ENCODE measurements at places on chromosomes 2 and 18.

DNA sequence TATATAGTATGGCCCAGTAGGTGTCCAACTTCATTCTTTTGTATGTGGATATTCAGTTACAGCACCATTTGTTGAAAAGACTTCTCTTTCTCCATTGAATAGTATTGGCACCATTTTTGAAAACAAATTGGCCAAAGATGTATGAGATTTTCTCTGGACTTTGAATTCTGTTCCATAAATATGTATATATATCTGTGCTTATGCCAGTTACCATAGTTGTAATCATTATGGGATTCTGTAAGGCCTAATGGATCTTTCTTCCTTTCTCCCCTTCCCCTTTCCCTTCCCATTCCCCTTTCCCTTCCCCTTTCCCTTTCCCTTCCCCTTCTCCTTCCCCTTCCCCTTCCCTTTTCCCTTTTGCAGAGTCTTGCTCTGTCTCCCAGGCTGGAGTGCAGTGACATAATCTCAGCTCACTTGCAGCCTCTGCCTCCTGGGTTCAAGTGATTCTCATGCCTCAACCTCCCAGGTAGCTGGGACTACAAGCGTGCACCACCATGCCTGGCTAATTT, 51.0 kb downstream of the COX7A2L start:
- no peak for DNase-seq

DNA sequence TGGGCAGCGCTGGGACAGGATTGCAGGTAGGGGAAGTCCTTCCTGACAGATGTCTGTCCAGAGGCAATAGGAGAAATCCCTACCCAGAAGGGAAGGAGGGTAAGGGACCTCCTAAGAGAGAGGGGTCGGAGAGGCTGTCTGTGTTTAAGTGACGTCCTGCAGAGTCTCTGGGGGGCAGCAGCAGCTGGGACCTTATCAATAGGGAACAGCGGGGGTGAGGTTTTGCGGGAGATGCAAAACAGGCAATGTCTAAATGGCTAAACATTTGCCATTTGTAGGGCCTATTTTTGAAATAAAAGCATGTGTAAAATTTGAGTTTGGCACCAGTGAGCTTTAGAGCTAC, 108.7 kb upstream of the HS6ST1 start:
- DNase-seq, result no peak

DNA sequence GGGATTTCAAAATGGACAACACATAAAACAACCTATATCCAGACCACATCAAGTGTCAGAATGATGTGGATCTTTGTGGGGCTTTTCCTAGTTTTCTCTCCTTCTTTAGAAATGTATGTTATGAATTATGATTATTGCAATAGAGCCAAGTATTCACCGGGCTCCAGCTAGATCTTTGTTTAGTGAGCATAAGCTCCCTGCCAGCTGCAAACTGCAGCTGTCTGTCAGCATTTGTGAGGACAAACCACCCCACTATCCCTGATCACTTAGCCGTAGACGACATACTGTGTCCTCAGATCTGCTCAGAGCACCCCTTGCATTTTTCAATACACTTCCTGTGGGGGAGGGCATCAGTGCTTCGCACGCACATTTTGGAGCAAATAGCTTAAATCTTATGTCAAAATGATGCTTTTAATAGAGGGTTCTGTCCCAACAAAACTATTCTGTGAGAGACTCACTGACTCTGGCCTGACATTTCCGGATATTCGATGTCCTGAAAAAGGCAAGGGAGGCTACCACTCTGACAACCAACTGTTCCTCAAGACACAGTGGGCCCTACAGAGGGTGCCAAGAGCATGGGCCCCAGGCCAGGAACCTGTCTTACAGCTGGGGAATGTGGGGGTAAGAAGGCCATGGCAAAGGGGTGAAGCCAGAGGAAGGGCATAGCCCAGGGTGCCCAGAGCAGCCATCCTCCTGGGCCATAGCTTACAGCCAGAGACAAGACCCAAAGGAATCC, 346.0 kb downstream of the ARHGAP15 start:
- DNase-seq, result no peak

DNA sequence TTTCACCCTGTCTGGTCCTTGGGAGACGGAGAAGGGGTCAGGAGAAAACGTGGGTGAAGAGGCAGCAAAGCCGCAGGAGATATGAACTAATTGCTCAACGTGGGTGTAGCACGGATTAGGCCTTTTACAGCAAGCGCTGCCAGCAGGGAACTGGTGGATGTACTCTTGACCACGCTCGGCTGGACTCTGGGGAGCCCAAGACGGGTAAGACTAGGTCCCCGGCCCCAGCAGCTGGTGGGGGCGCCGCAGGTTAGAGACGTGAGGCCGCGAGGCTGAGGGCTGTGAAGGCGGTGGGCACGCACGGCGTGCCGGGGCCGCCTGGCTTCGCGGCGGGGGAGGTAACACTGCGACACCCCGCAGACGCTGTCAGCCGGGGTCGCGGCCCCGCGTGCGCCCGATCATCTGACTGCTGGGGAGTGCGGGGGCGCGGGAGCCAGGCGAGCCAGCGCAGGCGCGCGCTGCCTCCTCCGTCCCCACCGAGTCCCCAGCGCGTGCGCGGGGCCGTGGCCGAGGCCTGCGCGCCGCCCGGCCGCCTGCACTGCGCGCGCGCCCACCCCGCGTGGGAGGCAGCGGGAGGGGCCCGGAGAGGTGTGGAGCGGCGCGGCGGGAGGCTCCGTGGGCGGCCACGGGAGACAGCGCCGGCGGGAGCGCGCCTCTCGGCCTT, at the start of gene CLIP4:
CLIP4 (plus strand) TSS at position 470 of the 664 bp plus-strand sequence. CDS start 5,974 bp downstream, outside the sequence.
- peak; percentile 80 for DNase-seq

GRCh38 chr2:150063931-150064548, 423.4 kb downstream of the RND3 start:
- DNase-seq, result no peak

DNA sequence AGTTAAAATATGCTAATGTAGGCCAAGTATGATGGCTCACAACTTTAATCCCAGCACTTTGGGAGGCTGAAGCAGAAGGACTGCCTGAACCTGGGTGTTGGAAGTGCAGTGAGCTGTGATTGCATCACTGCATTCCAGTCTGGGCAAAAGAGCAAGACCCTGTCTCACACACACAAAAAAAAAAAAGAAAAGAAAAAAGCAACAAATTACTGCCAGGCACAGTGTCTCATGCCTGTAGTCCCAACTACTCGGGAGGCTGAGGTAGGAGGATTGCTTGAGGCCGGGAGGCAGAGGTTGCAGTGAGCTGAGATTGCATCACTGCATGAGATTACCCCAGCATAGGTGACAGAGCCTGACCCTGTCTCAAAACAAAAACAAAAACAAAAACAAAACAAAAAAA, 110.6 kb downstream of the PRELID3A start:
- DNase-seq, result no peak

DNA sequence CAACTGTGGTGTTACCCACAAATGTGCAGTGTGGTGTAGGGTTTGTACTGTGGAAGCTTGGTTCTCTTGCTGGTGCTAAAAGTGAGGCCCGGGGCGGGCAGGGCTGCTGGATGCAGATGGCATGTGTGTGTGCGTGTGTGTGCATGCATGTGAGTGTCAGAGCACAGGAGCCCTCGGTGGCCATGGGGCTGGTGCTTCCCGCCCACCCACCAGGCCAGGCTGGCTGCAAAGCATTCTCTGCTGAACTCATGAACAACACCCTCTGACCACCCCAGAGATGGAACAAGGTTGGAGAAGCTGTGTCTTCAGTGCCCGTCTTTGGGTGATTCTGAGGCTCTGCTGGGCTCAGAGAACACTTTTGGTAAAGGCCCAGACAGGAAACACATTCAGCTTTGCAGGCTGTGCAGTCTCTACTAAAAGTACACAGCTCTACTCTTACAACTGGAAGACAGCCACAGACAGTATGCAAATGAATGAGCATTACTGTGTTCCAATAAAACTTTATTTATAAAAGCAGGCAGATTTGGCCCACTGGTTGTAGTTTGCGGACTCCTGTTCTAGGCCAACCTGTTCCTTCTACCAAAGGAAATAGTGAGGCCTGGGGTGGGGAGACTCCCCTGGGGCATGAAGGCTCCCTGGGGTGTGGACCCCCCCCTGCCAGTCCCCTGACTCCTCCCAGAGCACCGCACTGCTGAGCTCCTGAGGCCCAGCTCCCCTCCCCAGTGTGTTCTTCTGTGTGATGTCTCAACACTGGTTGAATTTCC, 225.3 kb upstream of the HDAC4 start:
- DNase-seq, result peak; percentile 35

DNA sequence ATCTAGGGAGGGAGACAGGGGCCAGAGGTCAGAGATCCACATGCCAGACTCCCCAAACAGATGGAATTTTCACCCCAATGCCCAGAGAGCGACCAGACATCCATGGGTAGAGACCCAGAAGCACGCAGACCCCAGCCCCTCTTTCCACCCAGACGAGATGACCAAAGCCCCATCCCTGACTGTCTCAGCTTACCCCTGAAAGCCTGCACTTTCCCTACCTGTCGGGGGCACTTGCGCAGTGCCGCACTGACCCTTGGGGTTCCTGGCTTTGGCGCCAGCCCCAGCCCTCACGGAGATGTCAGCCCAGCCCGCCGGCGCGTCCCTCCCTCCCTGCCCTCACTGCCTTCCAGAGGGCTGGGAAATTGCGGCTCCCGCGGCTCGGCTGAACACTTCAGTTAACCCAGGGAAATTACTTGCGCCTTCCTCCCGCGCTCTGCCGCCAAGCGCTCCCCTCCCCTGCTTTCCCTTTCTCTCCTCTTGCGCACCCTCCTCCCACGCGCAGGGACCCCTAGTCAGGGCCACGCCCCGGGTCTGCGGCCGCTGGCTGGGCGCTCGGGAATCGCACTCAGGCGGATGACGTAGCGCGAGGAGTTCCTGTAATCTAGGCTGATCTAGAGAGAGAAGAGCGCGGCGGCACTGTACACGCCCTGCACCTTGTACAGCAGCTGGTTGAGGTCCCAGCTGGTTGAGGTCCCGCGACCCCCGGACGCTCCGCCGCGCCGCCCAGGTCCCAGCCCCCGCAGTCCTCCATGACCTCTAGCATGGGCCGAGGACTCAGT, 12.0 kb downstream of the ALPG start:
- no peak for DNase-seq

GRCh38 chr2:112256654-112257053, 1.8 kb upstream of the ZC3H8 start:
- no peak for DNase-seq

DNA sequence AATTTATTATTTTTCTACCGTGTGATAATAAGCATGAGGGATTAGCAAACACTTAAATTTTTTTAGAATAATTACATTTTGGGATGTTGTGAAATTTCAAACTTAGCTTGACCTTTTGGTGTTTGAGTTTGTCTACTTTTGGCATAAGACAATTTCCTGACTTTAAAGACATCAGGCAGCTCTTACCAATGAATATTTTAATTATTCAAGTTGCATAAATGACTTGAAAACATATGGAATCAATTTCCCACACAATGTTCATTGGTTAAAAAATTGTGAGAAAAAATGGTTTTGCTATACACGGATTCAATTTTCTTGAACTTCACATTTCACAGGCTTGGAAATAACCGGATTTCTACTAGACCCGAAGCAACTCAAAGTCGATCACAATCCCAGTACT, 243.4 kb downstream of the IKZF2 start:
- no peak for DNase-seq

DNA sequence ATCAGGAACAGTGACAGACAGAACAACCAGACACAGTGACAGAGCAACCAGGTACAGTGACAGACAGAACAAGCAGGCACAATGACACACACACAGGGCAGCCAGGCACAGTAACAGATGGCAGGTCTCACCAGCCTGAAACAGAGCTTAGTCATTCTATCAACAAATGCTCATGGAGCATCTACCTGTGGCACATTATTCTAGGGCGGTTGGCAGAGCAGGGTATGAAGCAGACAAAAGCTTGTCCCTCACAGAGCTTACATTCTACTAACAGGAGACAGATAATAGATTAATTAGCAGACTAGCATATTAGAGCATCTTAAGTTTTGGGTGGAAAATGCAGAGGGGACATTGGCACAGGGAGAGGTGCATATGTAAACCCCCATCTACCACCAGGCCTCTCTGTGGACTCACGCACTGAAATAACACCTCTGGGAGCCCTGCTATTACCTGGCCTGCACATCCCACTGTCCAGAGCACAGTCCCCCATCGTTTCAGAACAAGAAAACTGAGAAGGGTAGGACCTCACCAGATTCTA, 64.1 kb upstream of the RAB6C start:
- DNase-seq, result no peak

- no peak for DNase-seq
Measured at GRCh38 chr2:113178891-113179290, 5.1 kb downstream of the PSD4 start.

DNA sequence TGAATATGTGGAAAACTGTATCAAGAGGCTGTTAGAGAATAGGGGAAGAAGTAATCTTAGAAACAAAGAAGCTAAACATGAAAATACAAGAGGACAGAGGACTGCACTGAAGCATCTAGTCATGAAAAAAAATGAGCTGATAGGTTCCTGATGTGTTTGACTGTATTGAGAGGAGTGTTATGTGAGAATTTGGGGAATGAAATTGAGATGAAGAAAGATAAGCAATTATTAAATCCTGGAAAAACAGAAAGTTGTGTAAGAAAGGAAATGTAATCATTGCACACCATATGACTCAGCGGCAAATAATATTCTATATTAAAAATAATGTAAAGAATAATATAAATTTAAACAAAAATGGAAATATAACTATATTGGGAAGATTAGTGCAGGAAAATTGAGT, 71.2 kb downstream of the SEMA4F start:
- DNase-seq, result no peak

DNA sequence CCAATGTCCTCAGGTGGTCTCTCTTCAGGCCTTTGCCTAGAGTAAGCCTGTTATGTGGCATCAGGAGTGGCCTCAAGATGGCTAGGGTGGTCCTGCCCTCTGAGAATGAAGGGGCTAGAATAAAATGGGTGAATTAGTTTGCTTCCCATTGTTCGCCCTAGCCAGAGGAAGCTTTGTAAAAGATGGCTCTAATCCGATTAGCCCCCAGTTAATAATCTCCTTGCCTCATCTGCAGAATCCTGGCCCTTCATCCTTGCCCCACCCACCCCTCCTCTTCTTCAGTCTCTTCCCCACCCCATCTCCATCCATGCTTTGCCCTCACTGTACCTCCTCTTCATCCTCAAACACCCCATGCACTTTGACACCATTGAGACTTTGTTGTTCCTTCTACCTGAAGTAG, 57.4 kb upstream of the LGALSL start:
- no peak for DNase-seq

DNA sequence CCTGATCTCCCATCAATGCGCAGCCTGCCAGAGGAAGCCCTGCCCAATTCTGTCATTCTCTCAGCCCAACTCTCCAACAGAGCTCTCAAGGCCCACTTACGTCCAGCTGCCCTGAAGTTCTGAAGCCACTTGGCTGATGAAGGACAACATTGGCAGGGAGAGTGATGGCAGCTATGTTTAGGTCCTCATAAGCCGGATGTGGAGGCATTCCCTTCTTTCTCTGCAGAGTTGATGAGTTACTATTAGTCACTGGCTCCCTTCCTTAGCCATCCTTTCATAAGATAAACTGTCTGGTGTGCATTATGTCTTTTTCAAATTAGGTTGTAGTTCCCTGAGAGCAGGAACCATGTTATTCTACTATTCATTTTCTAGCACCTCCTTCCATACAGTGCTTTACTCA, 22.5 kb upstream of the TACR1 start:
- DNase-seq, result no peak
